ENCODE measurements at places on chromosomes 5 and 9.

GRCh38 chr9:6757132-6757455 lies 679 bp upstream of the KDM4C start:
- no peak for DNase-seq

GRCh38 chr5:174287761-174288160 lies 242.3 kb downstream of the NSG2 start:
- no peak for DNase-seq

DNA sequence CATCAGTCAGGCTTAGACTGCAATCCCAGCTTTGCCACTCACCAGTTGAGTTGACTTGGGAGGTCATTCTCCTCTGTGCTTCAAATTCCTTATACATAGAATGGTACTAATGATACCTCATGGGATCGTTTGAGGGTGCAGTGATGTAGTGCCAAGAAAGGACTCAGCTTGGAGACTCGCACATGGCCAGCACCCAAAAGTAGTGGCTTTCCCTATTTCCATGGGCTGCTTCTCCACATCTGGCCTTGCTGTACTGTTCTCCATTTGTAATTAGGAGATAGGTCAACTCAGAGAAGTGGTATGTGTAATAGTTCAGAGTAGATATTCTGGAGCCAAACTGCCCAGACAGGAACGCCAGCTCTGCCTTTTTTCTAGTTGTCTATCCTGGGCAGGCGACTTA lies 5.5 kb downstream of the CCL19 start:
- DNase-seq: no peak

- DNase-seq: peak; percentile 84
Observed at GRCh38 chr5:135210286-135211055, 176.4 kb upstream of the PITX1 start.

DNA sequence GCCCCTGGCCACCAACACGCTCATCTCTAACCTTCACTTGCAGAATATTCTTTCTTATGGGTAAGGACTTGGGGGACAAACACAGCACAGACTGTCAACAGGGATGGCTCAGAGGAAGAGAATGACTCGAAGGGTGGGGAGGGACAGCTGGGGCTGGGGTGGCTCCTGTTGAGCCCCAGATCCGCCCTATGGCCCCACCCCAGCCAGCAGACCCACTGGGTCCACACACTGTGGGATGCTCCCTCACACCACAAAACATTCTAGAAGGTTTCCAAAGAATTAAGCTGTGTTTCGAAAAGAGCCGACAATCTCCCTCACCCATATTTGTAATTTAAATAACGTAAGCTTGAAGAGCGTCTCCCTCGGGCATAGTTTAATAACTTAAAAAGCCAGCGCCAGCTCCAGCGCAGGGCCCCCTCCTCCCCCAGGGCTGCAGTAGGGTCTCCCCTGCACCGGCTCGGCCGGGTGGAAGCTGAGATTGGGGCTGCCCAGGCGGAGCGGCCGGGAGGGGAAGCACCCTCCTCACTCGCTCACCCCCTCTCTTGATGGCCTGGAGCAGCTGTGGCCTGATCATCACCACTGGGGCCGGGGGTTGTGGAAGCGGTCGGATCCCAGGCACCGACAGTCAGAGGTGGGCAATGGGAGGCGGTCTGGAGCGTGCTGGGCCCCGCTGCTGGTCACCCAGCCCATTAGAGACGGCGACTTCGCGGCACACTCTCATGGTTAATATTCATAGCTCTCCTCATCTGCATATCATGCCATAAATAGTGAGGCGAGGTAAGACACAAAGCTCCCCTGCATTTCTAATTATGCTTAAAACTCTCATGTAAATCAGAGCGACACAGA lies 37.6 kb downstream of the NACC2 start:
- DNase-seq: no peak

GRCh38 chr5:1201327-1202025 lies at the start of gene SLC6A19:
SLC6A19 (plus strand) TSS chr5:1201595; CDS start chr5:1201651, 56 bp downstream.
- no peak for DNase-seq

DNA sequence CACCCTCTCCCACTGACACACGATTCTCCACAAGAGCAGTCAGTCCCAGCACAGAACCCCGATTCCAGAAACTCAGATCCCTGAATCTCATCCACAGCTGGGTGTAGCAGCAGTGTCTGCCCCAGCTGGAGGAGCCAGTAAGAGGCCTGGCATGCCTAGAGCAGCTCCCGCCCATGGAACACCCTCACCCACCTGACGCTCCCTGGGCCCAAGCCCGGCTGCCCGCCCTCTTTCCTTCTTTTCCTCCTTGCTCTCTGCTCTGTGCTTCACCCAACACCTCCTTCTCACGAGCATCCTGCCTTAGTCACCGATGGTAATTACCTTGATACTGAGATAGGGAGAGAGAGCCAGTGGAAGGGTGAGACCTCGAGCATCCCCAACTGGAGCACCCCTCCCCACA lies 8.7 kb downstream of the PCDH1 start:
- DNase-seq: no peak

DNA sequence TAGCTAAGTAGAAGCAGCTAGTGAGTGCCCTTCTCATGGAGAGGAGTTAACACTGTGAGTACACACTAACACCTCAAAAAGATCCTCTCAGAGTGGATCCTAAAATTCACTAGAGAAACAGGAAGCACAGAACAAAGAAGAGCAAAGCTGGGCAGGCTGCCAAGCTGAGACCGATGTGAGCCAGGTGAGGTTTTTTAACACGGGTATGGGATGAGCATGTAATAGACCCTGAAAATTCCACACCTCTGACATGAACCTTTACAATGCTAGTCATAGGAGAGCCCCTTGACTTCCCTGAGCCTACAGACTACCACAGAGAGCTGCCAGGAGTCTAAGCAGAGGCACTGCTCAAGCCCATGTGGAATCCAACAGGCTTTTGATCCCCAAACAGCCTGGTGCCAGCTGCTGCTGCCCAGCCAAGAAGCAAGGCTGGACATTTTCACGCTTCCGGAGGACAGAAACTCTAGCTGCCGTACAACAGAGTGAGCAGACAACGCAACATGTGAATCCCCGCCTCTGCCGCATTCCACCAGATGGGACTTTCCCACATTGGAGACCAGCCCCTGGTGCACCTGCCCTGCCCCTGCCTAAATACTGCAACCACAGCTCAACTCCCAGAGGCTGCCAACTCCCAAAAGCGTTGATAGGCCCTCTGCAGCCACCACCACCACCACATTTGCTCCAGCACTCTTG lies 280.8 kb downstream of the CDH10 start:
- no peak for DNase-seq

GRCh38 chr5:37015795-37016666 lies 139.5 kb downstream of the NIPBL start:
- no peak for DNase-seq

GRCh38 chr5:142325725-142326479 lies 1.1 kb upstream of the SPRY4 start:
- DNase-seq: no peak

DNA sequence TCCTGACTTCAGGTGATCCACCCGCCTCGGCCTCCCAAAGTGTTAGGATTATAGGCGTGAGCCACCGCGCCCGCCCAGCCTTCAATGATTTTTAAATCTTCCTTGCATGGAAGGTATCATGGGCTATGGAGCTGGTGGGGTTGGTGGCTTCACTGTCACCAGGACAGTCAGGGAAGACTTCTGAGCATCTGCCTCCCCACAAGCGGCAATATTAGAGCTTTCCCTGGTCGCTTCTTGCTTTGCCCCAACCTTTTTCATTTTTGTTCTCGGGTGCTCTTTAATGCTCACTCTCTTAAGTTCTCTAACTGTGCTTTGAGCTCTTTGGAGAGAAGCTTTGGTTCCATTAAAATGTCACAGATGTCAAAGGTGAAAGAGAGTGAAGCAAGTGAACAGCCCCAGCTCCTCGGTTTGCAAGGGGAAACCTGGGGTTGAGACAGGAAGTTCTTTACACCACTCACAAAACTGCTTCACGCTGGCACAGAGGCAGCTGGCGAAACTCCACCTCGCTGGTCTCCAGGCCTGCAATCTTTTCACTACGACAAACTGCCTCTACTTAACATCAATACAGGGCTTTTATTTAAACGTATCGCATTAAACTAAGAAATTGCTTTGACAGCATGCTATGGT lies 142.5 kb upstream of the RETREG1 start:
- DNase-seq: peak; percentile 26

DNA sequence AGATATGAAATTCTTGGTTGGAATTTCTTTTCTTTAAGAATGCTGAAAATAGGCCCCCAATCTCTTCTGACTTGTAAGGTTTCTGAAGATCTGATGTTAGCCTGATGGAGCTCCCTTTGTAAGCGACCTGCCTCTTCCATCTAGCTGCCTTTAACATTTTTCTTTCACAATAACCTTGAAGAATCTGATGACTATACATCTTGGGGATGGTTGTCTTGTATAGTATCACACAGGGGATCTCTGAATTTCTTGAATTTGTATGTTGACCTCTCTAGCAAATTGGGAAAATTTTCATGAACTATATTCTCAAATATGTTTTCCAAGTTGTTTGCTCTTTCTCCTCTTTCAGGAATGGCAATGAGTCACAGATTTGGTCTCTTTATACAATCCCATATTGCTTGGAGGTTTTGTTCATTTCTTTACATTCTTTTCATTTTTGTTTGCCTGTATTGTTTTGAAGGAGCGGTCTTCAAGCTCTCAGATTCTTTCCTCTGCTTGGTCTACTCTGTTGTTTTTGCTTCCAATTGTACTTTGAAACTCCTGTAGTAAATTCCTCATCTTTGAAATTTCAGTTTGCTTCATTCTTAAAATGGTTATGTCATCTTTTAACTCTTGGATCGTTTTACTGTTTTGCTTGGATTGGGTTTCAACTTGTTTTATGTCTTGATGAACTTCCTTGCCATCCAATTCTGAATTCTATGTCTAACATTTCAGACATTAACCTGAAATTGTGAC lies 245.2 kb upstream of the TARS1 start:
- DNase-seq: peak; percentile 44

DNA sequence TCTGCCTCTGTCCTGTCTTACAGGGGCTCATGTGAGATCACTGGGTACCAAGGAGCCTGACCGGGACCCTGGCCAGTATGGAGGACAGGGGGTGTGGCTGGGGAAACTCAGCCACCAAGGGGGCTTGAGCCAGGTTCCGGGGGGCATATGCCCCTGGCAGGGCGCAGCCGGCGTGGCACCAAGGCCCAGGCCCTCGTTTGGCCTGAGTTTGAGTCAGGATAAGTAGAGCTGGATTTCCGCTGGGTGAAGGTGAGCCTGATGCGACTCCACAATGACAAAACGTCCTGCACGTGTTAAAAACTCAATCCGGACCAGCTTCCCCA lies 616 bp upstream of the TSPAN17 start:
- no peak for DNase-seq
